Bronchial epithelial cell (primary cell): ENCODE measurements at places on chromosomes 16 and 17.

GRCh38 chr16:27096375-27096774, 29.6 kb downstream of the C16orf82 start:
- DNase-seq, result no peak

- DNase-seq, result no peak
Observed at GRCh38 chr17:22669721-22670120, 977.4 kb downstream of the KCNJ18 start.

DNA sequence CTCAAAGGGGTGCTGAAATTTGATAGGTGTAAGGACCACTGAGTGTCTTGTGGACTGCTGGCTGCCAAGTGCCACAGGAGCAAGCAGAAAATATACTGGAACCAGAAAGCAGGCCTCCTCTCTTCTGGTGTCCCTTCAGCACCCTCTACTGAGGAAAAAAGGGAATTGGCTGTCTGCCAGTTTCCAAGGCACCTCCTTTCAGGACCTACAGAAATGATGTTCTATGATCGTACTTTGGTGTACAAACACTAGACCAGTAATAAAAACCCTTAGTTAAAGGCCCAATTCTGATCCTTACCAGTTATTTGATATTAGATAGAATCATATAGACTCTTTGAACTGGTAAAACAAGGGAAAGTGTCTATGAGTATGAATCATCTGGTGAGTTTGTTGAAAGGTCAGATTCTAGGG, 35.8 kb upstream of the BCAS3 start:
- DNase-seq, result peak; percentile 72

DNA sequence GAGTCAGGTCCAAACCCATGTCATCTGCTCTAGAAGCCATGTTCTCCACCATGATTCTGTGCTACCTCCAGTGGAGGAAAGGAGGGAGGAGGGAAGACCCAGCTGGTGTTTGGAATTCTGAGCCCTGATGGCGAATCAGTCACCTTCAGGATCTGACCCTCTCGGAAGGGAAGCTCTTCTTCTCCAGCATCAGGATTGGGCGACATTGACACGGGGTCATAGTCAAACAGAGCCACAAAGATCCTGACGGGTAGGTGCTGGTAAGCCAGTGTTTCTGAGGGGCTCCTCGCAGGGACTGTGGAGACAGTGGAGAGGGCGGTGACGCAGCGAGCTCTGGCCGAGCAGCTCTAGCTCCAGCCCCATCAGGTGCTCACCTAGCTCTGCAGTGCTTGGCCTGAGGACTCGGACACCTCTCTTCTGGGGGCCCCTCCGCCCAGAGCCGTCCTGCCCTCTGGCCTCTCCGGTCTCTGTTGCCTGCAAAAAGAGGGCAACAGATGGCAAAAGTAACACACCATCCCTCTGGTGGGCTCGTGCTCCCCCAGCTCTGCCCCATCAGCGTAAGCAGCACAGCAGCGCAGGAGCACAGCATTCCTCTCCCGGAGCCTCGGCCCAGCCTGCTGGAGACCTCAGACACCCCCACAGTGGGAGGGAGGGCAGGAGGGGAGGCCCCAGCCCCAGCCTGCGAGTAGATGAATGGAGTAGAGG, 21.0 kb downstream of the TSPOAP1 start:
- DNase-seq, result no peak

- no peak for DNase-seq
Observed at GRCh38 chr17:32759476-32759875, 117.4 kb downstream of the MYO1D start.

GRCh38 chr17:5097101-5097834, 14.4 kb downstream of the ZNF232 start:
- DNase-seq, result no peak

DNA sequence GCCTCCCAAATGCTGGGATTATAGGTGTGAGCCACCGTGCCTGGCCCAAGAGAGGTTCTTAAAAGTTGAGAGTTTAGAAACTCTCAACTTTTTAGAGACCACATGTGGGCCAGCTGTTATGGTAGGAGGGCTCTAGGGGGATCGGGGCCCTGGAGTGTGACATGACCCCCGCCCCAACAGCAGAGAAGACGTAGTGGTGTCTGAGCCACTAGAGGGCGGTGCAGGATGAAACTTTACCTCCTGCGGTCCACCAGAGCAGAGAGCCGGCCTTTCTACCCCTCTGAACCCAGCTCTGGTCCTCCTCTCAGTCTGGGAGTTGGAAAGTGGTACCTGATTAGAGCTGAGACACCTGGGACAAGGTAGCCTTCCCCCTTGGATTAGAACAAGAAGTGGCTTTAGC, 7.4 kb downstream of the CDK5RAP3 start:
- peak; percentile 28 for DNase-seq

DNA sequence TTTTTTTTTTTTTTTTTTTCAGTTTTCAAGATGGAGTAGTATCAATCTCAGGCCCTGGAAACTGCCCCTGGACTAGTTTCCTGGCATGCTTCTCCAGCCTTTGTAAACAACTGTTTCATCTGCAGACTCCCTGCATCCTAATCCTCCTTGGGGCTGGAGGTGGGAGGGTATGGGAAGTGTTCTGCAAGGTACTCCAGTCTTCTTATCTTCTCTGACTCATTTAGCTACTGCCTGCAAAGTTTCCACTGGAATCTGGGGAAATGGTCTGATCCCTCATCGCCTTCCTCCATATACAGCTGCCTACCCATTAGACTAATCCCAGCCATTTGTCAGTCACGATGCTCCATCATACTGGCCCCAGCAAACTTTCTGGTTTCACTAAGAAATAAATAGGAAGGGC, 21.5 kb downstream of the COPZ2 start:
- peak; percentile 27 for DNase-seq

DNA sequence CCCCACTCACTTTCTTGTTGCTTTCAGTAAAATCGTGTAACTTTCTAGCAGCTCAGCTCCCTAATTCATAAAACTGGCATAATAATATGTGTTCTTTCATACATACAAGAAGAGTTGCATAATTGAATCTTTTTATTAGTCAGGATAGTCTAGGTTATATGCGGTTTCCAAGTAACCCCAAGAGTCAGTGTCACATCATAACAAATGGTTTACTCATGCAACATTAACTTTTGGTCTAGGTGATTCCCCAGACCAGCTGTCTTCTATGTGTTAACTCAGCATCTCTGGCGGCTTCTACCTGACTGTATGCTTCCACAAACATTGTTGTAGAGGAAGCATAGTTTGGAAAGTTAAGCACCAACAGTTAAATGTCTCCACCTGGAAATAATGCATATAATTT, 1000.4 kb downstream of the CDH11 start:
- DNase-seq, result peak; percentile 61

- no peak for DNase-seq
Observed at GRCh38 chr16:23395732-23396131, 57.3 kb downstream of the COG7 start.

GRCh38 chr16:61323456-61323855, 712.8 kb downstream of the CDH8 start:
- DNase-seq, result peak; percentile 34

DNA sequence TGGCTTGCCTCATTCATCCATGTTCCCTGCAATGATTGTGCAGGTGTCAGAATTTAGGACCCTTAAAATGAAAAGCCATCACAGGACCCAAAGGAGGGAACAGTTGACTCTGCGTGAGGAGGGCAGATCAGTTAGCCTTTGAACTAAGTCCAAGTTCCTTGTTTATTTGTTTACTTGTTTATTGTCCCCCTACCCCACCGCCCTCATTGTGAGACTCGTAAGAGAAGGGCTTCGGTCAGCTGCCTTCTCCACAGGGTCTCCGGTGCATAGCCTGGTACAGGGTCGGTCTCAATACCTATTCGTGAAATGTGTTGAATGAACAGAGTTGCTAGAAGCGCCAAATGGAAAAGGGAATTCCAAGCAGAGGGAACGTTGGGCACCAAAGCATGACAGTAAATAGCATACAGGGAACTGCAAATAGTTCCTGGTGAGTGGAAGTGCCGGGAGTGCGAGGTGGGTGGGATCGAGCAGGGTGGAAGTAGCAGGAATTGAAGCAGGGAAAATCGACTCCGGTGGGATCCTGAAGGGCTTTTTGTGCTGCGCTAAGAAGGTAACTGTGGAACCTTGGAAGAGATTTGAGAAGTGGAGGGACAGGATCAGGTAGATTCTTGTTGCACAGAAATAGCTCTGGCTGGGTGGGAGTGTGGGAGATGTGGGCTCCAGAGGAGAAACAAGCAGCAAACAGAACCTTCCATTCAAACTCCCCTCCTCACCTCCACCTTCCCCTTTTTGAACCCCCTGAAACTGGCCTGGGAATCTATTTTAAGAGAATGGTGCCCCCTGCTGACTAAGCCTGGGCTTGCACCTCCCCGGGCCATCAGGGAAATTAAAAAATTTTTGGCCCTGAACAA, 12.7 kb downstream of the SLC35B1 start:
- no peak for DNase-seq

- DNase-seq, result peak; percentile 56
Observed at GRCh38 chr16:60642956-60643355, 1393.3 kb downstream of the CDH8 start.

- no peak for DNase-seq
Observed at GRCh38 chr16:66959704-66960161, 1.3 kb upstream of the CES3 start.

DNA sequence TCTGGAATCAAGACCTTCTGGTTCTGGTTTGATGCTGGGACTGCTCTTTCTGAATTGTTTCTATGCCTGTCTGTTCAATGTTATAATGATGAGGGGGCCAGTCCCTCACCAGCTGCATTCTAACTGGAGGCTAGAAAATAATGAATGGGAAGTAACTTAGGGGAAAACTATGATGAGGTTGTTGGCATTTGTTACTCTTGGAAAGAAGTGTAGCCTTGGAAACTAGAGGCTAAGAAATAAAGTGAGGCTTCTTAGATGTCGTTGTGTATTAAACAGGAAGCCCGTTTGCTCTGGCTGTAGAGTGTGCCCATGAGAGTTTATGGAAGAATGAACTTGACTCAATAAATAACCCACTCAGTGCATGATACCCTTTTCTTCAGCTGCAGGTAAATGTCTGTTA, 140.8 kb downstream of the PRKCA start:
- no peak for DNase-seq

- DNase-seq, result no peak
Observed at GRCh38 chr17:63070031-63070430, 104.0 kb downstream of the TANC2 start.

DNA sequence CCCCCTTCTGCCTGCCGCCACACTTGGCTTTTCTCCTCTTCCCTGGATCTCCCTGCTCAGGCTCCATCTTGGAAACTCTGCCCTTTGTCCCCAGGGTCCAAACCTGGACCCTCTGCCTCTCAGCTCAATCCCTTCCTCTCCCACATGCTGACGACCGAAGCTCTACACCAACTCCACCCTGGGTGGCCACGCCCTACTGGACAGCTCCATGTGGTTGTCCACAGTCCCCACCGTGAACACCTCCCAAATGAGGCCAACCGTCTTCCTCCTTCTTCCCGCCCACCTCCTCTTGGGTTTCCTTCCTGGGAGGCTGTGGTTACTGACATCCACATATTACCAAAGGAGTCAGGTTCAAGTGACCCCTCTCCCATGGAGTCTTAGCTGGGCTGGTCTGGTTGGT, 22.6 kb upstream of the MLKL start:
- no peak for DNase-seq

DNA sequence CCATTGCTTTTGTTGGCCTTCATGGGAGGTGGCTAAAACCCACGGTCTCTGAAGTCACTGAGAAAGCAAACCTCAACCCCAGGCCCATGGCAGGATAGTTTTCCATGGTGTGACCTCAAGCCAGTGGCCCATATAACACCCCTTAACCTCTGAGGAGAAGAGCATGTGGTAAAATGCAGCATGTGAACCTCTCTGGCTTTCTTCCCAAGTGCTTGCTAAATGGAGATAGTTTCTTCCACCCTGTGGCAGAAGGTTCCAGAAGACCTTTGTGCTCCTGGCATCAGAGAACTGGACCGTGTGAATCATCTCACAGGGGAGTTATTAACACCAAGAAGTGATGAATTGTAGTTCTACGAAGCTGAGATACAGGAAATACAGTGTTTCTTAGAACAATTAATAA, 47.3 kb downstream of the MYOCD start:
- DNase-seq, result no peak

GRCh38 chr16:7990626-7991260, 599.6 kb downstream of the TMEM114 start:
- no peak for DNase-seq

- no peak for DNase-seq
Observed at GRCh38 chr16:17457513-17457912, 13.2 kb downstream of the XYLT1 start.

- no peak for DNase-seq
Observed at GRCh38 chr16:88380099-88380498, 2.7 kb upstream of the ZNF469 start.

GRCh38 chr16:2814551-2815298, 2.3 kb upstream of the PRSS21 start:
- no peak for DNase-seq

- DNase-seq, result no peak
Observed at GRCh38 chr16:55203570-55203969, 120.4 kb upstream of the IRX6 start.

DNA sequence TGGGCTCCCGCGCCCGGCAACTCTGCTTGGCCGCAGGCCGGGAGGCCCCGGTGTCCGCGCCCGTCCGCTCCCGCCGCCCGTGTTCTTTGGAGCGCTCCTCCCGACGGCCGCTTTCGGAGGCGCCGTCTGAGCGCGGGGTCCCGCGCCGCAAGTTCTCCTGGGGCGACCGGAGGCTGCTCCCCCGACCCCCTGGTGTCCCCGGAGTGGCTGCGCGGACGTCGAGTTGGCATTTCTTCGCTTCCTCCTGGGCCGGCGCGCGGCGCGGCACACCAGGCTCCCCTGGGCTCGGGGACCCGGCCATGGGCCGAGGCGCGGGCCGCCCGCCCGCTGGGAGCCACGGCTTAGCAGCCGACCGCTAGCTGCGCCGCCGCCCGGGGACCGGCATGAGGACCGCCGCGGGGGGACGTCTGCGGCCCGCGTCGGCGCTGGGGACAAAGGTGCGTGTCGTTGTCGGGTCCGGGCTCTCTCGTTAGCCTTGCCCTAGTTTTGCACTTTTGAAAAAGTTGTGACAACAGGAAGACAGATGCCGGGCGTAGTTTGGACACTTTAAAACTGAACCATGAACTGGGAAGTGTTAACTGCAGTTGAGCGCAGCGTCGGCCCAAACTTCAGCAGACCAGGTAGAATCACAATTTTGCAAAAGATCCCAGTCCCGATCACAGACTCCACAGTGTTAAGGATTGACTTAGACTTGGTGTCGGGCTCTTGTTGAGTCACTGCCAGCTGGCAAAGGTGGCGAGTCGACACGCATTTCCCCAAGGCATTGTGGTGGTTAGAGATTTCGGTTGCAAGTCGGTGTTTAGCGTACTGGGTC, 700 bp downstream of the UBN1 start:
- peak; percentile 73 for DNase-seq

DNA sequence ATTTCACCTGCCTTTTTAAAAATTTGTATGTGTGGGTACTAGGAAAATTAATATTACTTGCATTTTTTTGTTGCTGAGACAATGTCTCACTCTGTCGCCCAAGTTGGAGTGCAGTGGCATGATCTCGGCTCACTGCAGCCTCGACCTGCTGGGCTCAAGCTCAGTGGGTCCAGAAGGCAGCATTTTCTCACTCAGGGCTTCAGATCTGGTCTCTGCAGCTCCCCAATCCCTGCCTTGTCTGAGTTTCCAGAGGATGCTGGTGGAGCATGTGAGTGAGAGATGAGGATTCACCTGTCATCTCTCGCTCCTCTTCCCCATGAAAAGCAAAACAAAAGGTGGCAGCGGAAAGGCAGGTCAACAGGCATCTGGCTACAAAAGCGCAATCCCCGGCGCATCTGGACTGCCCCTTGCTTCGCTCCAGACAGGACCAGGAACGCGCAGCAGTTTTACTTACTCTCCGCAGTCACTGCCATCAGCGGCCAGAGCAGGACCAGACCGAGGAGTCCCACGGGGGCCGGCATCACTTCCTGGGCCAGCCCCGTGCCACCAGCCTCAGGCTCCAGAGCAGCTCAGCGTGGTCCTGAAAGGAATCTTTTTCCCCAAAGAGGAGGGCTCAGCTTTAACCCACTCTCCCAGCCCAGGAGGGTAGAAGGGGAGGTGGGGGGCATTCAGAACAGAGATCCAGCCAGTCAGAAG, 59.9 kb downstream of the LITAF start:
- DNase-seq, result no peak
